ENCODE measurements at places on chromosomes 3 and 15. TPM values are rescaled to one million over a fixed set of nuclear protein-coding genes. Genes with fewer than 3 reads are reported as not detected.

Gene EXD1
- not detected for total RNA-seq

Gene CAMK2N2
- total RNA-seq, result not detected

- H3K4me1 ChIP-seq, result no peaks in the 10 kb centered on the region
- no peak overlapping the region for H3K4me3 ChIP-seq
- no peaks in the 10 kb centered on the region for H3K27me3 ChIP-seq
- H3K27ac ChIP-seq, result no peak overlapping the region
- H3K36me3 ChIP-seq, result no peaks in the 10 kb centered on the region
Observed at GRCh38 chr3:7710284-7710683, 791.3 kb upstream of the LMCD1 start.

DNA sequence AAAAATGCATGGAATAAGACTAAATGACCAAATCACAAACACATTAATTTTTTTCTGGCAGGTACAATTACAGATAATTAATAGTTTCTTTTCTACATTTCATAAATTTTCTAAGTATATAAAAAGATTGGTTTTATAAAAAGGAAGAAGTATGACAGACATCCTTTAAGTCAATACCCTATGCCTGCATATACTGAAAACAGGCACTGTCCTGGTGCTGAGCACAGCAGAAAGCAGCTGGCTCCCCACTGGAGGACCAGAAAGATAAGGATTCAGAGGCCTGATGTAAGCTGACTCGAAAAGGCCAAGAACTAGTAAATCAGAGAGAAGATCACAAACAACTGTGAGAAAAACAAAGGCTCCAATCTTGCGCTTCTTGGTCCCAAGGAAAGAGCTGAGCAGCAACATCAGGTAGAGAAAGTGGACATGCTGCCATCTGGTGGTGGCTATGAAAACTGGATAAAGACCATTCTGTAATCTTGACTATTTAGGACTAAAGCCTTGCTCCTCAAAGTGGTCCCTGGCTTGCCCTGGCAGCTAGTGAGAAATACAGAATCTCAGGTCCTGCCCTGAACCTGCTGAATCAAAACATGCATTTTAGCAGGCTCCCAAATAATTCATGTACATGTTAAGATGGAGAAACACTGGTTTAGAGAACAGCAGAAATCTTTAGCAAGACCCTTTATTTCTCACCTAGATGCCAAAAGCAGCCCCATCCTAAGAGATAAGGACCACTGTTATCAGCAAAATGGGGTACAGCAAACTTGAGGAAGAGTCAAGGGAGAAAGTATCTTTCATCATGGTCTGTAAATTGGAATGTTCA lies 76.0 kb downstream of the TRANK1 start:
- no peaks in the 10 kb centered on the region for H3K4me1 ChIP-seq
- DNase-seq, result peak; percentile 89
- H3K27me3 ChIP-seq, result no peaks in the 10 kb centered on the region

DNA sequence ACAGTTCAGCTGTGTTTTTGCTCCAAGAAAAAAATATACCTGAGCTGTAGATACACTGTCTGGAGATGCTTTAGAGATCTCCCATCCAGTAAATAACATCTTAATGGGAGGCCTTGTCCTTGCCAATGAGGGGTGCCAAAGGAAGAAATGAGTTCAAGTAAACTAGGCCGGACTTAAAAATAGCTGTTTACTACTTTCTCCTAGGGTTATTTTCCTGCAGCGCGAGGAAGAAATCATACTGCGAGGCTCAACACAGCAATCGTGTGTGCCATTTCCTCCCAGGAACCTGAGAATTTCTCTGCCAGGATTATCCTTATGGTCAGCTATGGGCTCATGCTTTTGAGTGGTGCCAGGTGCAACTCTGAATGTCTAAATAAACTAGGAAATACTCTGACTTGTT lies 71.9 kb downstream of the CMTM8 start:
- no peak for DNase-seq
- no peaks in the 10 kb centered on the region for H3K27me3 ChIP-seq
- no peak overlapping the region for H3K4me3 ChIP-seq
- H3K4me1 ChIP-seq, result peaks cover 14% of the 10 kb centered on the region
- H3K36me3 ChIP-seq, result no peaks in the 10 kb centered on the region

Data from stomach (tissue), 19 donors.